Stimulated activated CD4-positive, alpha-beta T cell treated with anti-CD3 and anti-CD28 coated beads, Interleukin-12 subunit alpha, Interleukin-12 subunit beta, amount 100 ng/mL, for 24 hours (primary cell): ENCODE measurements at places on chromosomes 12 and 14.

- DNase-seq: no peak
Observed at GRCh38 chr14:83867566-83868225, 1662.2 kb upstream of the FLRT2 start.

GRCh38 chr12:123388951-123389559 lies 5.1 kb downstream of the KMT5A start:
- DNase-seq: no peak

- DNase-seq: no peak
Observed at GRCh38 chr12:105910030-105910429, 228.7 kb downstream of the NUAK1 start.

GRCh38 chr14:80988192-80988591 lies 32.8 kb downstream of the TSHR start:
- DNase-seq: no peak

GRCh38 chr12:127257366-127257935 lies 1009.5 kb upstream of the TMEM132C start:
- no peak for DNase-seq

DNA sequence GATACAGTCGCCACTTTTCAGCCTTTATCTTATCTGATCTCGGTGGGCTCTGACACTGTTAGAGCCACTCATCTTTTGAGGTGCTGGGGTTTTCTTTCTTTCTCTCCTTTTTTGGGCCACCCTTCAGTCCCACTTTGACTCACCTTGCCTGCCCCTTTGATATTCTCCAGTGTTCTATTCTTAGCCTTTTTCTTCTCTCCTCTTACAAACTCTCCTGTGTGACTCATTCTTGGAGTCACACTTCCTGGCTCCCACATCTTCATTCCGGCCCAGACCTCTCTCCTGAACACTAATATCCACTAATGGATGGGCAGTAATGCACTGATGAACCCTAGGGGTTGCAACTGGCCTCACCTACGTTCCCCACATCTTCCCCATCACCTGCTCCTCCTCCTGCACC lies 2.2 kb upstream of the DCD start:
- no peak for DNase-seq

DNA sequence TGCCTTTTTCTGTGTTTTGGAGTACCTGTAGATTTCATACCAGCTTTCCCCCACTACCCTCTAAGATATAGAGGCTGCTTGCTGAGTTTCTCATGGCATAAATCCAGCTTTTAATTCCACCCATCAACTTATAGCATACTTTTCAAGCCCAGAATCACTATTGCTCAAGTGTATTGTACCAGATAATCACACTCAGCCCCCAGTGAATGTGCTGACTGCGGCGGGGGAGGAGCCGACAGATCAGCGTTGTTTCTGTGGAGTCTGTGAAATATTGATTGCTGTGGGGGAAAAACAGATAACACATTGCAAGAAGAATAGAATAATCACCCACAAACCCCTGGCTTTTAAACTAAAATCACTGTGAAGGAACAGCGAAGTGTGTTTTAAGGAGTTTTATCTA lies 296.1 kb downstream of the TMEM132D start:
- no peak for DNase-seq

DNA sequence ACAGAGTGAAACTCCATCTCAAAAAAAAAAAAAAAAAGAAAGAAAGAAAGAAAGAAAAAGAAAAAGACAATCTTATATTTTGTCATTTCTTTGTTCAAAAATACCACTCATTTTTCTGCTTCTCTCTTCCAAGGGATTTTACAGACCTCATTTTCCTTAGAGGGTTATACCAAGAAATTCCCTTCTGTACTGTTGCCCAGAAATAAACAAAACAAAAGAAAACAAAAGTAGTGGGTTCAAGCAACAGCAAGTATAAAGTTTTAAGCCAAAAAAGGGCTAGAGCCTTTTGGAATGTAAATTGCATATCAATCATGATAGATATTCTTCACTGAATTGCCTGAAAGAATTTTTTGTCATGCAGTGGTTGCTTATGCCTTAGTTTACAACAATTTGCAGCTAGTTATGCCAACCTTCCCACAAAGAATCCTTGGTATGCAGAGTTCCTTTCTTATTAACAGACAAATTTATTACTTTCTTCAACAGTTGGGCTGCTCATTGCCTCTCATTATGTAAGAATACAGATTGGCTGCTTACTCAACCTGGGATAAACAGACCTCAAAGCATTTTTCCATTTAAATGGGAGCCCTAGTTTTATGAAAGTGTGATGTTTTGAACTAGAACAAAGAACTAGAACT lies 129.1 kb upstream of the PPFIA2 start:
- no peak for DNase-seq

DNA sequence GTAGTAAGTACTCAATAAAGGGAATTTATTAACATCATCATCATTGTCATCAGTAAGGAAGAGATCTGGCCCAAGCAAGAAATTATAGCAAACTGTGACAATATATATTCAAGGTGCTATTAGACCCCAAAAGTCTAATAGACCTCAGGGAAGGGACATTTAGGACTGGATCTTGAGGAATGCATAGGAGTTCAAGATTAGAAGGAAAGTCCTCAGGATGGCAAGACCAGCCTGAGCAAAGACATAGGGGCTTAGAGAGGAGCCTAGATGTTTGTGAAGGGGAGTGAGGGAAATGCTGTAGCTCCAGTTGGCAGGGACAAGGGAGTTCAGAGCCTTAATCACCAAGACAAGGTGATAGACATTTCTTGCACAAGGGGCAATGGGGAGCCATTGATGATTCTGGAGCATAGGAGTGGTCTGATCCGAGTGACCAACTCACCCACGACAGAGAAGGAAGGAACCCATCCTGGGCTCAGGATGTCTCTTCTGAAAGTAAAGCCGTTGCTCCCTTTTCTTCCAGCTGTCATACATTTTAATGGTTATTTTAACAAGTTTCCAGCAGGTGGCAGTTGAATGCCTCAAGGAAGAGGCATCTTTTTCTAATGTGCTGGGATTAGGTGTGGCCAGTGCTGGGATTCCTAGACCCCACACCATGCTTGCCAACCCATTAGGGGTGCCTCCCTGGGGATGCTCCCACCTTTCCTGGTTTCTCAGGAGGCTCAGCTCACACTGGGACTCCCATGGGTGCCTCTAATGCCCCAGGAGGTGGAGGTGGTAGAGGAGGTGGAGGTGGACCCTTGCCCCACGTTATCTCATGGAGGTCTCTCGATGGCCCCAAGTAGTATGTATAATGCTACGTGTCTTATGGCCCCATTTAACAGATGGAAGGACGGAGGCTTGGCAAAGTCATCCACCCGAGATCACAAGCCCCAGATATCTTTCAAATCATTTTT lies 37.8 kb downstream of the PHETA1 start:
- DNase-seq: no peak

- DNase-seq: no peak
Observed at GRCh38 chr14:104690861-104691455, 1.5 kb downstream of the INF2 start.

- no peak for DNase-seq
Observed at GRCh38 chr12:57803319-57803893, 15.1 kb downstream of the AVIL start.

GRCh38 chr12:107435520-107435919 lies 250.1 kb upstream of the PWP1 start:
- DNase-seq: no peak

GRCh38 chr12:32201096-32201495 lies 94.4 kb downstream of the BICD1 start:
- DNase-seq: no peak

- no peak for DNase-seq
Observed at GRCh38 chr12:79057540-79057939, 193.0 kb downstream of the SYT1 start.

- no peak for DNase-seq
Observed at GRCh38 chr12:63305901-63306875, 155.2 kb upstream of the AVPR1A start.

GRCh38 chr14:81384900-81385299 lies 15.2 kb downstream of the STON2 start:
- no peak for DNase-seq

DNA sequence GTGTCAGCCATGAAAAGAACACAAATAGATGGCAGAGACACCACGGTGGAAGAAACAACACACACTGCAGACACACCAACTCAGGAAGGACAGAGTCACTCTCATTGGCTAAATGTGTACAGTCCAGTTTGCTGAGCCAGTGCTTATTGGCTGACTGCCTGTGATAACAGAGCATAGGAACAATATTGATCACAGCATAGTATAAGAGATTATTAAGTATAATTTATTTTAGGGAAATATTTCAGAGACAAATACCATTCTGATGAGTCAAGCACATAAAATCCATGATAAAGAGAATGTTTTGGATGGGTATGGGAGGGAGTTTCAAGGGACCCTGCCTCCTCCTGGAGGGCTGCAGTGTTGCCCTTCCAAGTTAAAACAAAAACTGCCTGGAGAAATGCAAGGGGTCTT lies 50.9 kb downstream of the BTG1 start:
- no peak for DNase-seq

- no peak for DNase-seq
Observed at GRCh38 chr14:38079268-38079667, 128.4 kb upstream of the SSTR1 start.

DNA sequence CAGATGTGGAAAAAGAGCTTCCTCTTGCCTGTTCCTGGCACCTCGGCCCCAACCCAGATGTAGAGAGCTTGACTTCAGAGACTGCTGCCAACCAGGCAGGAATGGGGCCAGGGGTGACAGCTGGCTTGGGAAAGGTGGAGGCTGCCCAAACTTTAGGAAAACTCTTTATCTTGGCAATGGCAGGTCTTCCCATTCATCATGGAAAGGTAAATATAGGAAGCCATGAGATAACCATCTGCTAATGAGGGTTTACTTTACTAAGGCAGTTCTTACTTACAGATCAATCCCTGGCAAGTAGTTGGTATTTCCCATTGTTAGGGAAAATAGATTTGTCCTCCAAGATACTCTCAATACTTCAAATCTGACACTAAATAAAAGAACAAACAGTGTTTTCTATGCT lies 143.1 kb upstream of the NUDT4 start:
- no peak for DNase-seq
